ENCODE measurements at places on chromosomes 6 and 20.

GRCh38 chr20:33862709-33863403 is 51.7 kb downstream of the CHMP4B start:
- no peak for DNase-seq

- no peak for DNase-seq
Observed at GRCh38 chr6:92043777-92044176, 1375.6 kb downstream of the EPHA7 start.

- DNase-seq = no peak
Observed at GRCh38 chr6:137489046-137490005, 4.9 kb downstream of the OLIG3 start.

DNA sequence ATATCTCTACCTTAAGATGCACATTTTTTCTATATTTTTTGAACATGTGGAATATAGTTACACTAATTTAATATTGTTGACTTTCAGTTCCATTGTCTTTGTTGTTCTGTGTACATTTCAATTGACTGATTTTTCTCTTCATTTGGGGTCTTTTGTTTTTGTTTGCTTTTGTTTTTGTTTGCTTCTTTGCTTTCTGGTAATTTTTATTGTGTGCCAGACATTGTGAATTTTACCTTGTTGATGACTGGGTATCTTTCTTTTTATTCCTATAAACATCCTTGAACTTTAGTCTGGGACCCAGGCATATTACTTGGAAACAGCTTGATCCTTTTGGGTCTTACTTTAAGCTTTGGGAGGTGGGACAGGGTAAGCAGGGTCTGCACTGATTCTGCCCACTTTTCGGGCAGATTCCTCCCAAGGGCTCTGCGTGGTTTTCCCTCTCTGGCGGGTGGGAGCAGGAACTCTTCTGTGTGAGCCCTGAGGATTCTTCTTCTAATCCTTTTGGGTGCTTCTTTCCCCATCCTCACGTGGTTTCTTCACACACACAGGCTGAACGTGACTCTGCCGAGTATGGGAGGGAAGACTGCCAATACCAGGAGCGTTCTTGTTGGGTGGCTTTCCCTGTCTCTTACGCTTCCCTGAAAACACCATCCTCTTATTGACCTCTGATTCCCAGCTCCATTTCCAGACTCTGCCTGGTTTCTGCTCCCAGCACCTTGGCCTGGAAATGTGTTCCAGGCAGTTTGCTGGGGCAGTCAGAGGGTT is 200.5 kb downstream of the ARID1B start:
- peak; percentile 64 for DNase-seq

DNA sequence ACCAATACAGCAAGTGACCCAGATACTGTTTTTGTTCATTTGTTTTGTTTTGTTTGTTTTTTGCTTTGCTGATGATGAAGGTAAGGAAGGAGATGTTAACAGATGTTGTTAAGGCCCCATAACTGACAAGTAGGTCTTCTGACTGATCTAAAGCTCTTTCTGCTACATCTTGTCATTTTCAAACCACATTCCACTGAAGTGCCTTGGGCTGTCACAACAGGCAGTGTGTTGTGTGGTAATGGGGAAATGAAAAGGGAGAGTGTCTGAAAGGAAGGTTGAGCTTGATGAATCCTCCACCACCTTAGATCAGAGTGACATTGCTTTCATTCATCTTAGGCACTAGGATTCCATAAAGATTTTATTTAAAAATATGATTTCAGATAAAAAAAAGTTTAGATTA is 479.4 kb upstream of the SYNCRIP start:
- DNase-seq = no peak

- DNase-seq = no peak
Observed at GRCh38 chr6:111884068-111884467, 10.8 kb upstream of the FYN start.

- peak; percentile 73 for DNase-seq
Observed at GRCh38 chr20:62900692-62901584, 25.4 kb downstream of the DIDO1 start.

DNA sequence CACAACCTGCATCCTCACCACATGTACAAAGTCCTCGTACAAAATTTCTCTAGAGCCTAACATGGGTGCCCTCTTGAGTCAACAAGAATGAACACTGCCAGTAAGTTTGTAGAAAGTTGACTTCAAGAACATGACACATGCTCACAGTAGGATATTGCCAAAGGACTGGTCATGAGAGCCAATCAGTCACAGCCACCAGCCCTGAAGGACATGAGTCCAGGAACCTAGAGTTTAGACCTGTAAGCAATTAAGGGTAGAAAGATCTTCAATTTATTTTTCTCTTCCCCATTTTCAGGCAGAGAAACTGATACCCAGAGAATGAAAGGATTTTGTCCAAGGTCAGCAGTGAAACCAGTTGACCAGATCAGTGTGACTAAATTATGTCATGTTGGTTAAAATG is 96.1 kb downstream of the MAFB start:
- DNase-seq = no peak

DNA sequence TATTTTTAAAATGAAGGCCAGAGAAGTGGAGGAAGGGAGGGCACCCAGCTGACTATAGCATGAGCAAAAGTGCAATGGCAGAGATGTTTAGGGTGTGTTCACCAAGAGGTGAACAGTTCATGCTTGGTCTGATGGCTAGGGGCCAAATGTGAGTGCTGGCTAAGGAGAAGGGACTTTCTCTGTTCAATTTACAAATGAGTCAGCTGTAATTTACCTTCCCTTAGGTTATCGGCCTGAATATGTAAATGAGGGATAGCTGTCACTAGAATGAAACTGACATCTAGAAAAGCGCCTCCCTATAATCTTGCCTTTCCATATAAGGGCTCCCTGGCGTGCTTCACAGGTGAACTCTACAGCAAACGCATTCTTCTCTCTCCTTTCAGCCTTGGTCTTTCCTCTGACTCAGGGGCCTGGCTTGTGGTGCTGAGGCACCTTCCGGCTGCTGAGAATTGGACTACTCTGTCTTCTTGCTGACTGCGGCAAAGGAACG is 114.7 kb upstream of the BACH2 start:
- DNase-seq = no peak

GRCh38 chr6:34246249-34246562 is 2.6 kb downstream of the SMIM29 start:
- no peak for DNase-seq

GRCh38 chr6:16436550-16436949 is 198.2 kb downstream of the GMPR start:
- no peak for DNase-seq

- no peak for DNase-seq
Observed at GRCh38 chr6:108795814-108796213, 52.4 kb upstream of the ARMC2 start.

- DNase-seq = no peak
Observed at GRCh38 chr6:32439602-32440214, at the start of gene HLA-DRA. Gene HLA-DRA, plus strand, starts transcription at chr6:32439887. Its CDS starts 64 bp downstream, at chr6:32439951.

All from NCI-H1105 treated with DMSO at 0.1 percent for 48 hours (cell line).